ENCODE measurements at places on chromosomes 4 and X. TPM values are rescaled to one million over a fixed set of nuclear protein-coding genes. Genes with fewer than 3 reads are reported as not detected.
A peak's percentile ranks its signal among the peaks of the same experiment; 100 is the strongest.

DNA sequence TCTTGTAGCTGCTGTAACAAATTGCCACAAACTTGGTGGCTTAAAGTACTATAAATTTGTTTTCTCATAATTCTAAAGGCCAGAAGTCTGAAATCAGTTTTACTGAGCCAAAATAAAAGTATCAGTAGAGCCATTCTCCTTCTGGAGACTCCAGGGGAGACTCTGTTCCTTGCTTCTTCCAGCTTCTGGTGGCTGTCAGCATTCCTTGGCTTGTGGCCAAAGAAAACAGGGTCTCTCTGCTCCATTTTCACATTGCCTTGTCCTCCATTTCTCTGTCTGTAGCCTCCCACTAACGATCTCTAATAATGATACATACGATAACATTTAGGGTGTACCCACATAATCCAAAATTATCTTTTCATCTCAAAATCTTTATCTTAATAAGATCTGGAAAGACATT is 200.4 kb downstream of the MAB21L2 start:
- H3K27me3 ChIP-seq = no peaks in the 10 kb centered on the region
- no peak overlapping the region for H3K27ac ChIP-seq
- no peaks in the 10 kb centered on the region for H3K4me1 ChIP-seq
- no peak overlapping the region for H3K4me3 ChIP-seq
- DNase-seq = no peak

GRCh38 chr4:2822461-2823300 is 21.0 kb upstream of the ADD1 start:
- no peaks in the 10 kb centered on the region for H3K36me3 ChIP-seq
- H3K4me1 ChIP-seq = no peaks in the 10 kb centered on the region
- no peak for DNase-seq
- no peak overlapping the region for H3K4me3 ChIP-seq
- no peaks in the 10 kb centered on the region for H3K27me3 ChIP-seq

DNA sequence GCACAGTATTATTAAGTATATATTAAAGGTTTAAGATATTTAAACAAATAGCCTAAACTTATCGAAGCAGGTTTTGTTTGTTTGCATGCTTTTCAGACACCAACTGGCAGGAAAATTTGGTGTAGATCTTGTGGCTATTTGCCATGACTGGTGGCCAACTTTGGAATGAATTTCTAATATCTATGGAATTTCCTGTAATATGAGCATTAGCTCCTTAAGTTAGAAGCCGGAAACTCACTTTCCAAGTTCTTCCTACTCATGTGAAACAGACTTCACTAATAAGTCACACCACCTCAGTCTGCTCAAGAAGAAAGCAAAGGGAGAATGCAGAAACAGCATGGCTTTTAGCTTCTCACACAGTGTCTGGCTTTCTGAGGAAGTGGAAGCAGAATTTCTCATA is 563.9 kb downstream of the GRXCR1 start:
- H3K4me1 ChIP-seq = no peaks in the 10 kb centered on the region
- DNase-seq = no peak
- no peaks in the 10 kb centered on the region for H3K27me3 ChIP-seq
- no peaks in the 10 kb centered on the region for H3K36me3 ChIP-seq

DNA sequence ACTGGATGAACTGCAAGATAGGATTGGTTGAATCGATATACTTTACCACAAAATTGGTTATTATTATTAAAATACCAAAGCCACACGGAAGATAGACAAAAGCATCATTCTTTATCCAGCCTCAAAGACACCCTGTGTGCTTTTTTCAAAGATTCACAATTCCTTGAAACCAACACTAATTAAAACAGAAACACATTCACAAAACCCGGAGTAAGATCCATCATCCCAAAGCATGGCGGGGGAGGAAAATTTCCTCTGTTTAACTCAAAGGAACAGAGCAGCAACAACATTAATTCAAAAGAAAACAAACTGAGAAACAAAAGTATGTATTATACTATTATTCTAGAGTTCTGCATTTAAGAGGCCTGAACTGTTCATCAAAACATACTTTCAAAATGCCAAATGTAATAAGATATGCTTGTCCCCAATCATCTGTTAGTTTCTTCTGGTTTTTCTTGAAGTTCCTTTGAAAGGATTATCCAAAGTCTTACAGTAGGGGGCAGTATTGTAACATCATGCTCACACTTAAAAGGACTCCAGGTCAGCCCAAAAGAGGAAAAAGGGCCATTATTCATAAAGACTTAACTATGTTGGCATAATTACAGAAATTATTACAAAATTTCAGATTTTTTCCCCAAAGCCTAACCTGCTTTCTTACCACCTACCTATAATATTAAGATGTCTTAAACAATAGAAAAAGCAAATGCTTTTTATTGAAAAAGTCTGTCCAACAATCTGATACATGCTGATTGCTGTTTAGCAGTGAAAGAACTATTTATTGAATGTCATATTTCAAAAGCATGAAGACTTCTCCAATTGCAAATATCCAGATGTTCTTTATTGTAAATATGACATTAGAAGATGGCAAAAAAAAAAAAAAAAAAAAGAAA is 168.7 kb downstream of the SCFD2 start:
- H3K27ac ChIP-seq = no peak overlapping the region
- H3K36me3 ChIP-seq = no peaks in the 10 kb centered on the region
- H3K27me3 ChIP-seq = no peaks in the 10 kb centered on the region
- H3K4me1 ChIP-seq = no peaks in the 10 kb centered on the region

- H3K36me3 ChIP-seq = no peaks in the 10 kb centered on the region
- no peaks in the 10 kb centered on the region for H3K27me3 ChIP-seq
- no peaks in the 10 kb centered on the region for H3K4me1 ChIP-seq
- DNase-seq = no peak
- no peak overlapping the region for H3K27ac ChIP-seq
Measured at GRCh38 chrX:8090906-8091305, 80.2 kb downstream of the VCX2 start.

DNA sequence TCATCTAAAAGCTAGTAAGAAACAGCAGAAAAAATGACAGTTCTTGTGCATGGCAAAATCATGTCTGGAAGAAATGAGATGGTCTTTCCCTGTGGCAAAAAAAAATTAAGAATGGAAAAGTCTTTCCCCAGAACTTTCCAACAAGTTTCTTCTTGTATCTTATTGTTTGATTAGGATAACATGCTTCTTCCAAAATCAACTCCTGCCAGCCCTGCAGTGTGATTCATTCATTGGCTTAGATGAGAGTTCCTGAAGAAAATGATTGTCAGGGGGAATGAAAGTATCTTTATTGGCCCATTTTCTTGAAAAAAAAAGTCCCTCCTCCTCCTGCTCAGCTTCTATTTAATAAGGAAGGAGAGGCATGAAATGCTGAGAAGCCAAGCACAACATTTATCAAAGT is 407.7 kb downstream of the ARAP2 start:
- no peak overlapping the region for H3K27ac ChIP-seq
- H3K4me3 ChIP-seq = no peak overlapping the region

DNA sequence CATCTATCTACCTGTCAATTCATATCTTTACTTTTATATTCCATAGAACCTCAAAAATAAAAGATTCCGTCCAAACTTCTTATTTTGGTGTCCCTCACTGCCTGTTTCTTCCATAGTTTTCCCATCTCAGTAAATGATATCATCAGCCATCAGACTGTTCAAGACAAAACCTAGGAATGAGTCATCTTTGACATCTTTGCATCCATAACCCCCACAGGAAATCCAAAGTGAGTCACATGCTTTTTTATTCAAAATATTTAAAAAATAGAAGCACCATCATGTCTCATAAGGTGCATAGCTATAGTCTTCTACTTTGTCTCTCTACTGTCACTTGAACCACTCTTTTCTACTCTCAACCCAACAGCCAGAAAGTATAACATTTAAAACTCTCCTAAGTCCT is 29.9 kb upstream of the CXXC4 start:
- H3K27ac ChIP-seq = no peak overlapping the region
- H3K4me3 ChIP-seq = no peak overlapping the region
- H3K27me3 ChIP-seq = no peaks in the 10 kb centered on the region
- no peak for DNase-seq
- H3K36me3 ChIP-seq = no peaks in the 10 kb centered on the region
- H3K4me1 ChIP-seq = no peaks in the 10 kb centered on the region

- no peak for DNase-seq
- no peaks in the 10 kb centered on the region for H3K36me3 ChIP-seq
- H3K27me3 ChIP-seq = no peaks in the 10 kb centered on the region
- no peaks in the 10 kb centered on the region for H3K4me1 ChIP-seq
- H3K4me3 ChIP-seq = no peak overlapping the region
- H3K27ac ChIP-seq = no peak overlapping the region
Measured at GRCh38 chr4:45079616-45080015, 353.3 kb upstream of the GNPDA2 start.

GRCh38 chr4:169810325-169811323 is 52.9 kb upstream of the HPF1 start:
- H3K27ac ChIP-seq = no peak overlapping the region
- no peak for DNase-seq
- no peaks in the 10 kb centered on the region for H3K4me1 ChIP-seq
- H3K27me3 ChIP-seq = no peaks in the 10 kb centered on the region
- no peaks in the 10 kb centered on the region for H3K36me3 ChIP-seq

DNA sequence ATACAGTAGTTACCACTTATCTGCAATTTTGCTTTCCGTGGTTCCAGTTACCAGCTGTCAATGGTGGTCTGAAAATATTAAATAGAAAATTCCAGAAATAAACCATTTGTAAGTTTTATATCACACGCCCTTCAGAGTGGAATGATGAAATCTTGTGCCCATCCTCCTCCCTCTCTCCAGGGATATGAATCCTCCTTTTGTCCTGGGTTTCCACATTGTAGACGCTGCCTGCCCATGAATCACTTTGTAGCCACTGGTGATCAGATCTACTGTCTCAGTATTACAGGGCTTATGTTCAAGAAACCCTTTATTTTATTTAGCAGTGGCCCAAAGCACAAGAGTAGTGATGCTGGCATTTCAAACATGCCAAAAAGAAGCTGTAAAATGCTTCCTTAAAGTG is 198.6 kb downstream of the KCNIP4 start:
- H3K4me3 ChIP-seq = no peak overlapping the region
- no peaks in the 10 kb centered on the region for H3K4me1 ChIP-seq
- H3K36me3 ChIP-seq = no peaks in the 10 kb centered on the region
- DNase-seq = no peak
- no peaks in the 10 kb centered on the region for H3K27me3 ChIP-seq
- H3K27ac ChIP-seq = no peak overlapping the region

DNA sequence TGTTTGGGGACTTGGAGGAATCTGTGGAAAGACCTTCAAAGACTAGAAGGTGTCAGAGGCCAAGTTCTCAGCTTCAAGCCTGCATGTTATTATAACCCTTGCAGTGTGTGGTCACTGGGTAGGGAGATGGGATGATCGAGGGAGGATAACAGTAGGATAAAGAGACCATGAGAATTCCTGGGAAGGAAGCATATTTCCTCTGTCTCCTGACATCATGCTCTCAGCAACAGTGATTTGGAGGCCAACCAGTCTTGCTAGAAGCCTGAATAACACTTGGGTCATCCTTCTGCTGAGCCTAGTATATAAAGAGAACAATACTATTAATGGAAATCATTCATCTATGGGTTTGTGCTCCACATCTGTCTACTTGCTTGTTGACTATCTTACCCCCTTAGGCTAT is 40.9 kb upstream of the ANXA3 start:
- no peak for DNase-seq
- H3K36me3 ChIP-seq = no peaks in the 10 kb centered on the region
- H3K27me3 ChIP-seq = no peaks in the 10 kb centered on the region
- H3K4me1 ChIP-seq = no peaks in the 10 kb centered on the region
- H3K4me3 ChIP-seq = no peak overlapping the region

GRCh38 chr4:1821679-1822567 is 28.8 kb downstream of the FGFR3 start:
- DNase-seq = no peak
- H3K27ac ChIP-seq = no peak overlapping the region
- no peak overlapping the region for H3K4me3 ChIP-seq

DNA sequence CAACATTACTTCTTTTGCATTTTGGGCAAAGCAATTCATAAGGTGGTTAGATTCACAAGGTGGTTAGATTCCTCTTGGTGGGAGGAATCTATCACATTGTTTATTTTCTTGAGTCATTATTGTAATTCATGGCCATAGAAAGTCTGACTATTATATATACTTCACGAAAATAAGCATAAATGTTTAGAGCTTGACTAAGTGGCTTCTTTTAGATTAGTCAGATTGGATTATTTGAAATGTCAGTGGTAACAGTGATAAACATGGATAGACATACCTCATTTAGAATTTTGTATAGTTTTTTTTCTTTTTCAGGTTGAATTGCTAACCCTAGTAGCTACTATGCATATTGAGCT is 24.9 kb upstream of the DYNLT3 start:
- H3K4me3 ChIP-seq = no peak overlapping the region
- H3K36me3 ChIP-seq = no peaks in the 10 kb centered on the region
- H3K27me3 ChIP-seq = peaks cover 26% of the 10 kb centered on the region
- no peak for DNase-seq
- no peaks in the 10 kb centered on the region for H3K4me1 ChIP-seq

DNA sequence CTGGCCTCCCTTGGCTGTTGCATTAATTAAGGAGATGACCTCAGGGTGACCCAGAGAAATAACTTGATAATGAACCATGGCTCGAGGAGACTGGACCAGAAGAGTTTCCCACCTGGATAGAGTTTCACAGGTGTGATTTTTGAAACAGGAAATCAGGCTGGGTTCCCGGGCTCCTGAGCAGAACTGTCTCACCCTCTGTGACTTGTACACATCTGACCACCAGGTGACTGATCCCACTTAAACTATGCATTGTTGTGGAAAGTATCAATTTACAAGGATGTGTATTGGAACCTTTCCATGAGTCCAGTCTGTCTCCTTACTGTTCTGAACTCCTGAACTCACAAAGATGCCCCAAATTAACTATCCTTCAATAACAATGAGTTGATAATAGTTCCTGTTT is 220.3 kb downstream of the PTTG2 start:
- no peaks in the 10 kb centered on the region for H3K4me1 ChIP-seq
- no peak for DNase-seq
- H3K36me3 ChIP-seq = no peaks in the 10 kb centered on the region
- no peak overlapping the region for H3K4me3 ChIP-seq

- no peaks in the 10 kb centered on the region for H3K36me3 ChIP-seq
- peak; percentile 17 for DNase-seq
- no peaks in the 10 kb centered on the region for H3K4me1 ChIP-seq
- no peaks in the 10 kb centered on the region for H3K27me3 ChIP-seq
- peak overlapping the region; percentile 56 for H3K4me3 ChIP-seq
Measured at GRCh38 chrX:63754136-63754859, 30.7 kb downstream of the ARHGEF9 start.

The CASK gene
- total RNA-seq = 52.4 TPM

The RGN gene
- 4.3 TPM for total RNA-seq

The CD38 gene
- total RNA-seq = 47.2 TPM

The PKD2 gene
- total RNA-seq = 61.3 TPM

The PFKFB1 gene
- total RNA-seq = 3.1 TPM

The SYN1 gene
- not detected for total RNA-seq
